ENCODE measurements at places on chromosomes 5 and 9.

DNA sequence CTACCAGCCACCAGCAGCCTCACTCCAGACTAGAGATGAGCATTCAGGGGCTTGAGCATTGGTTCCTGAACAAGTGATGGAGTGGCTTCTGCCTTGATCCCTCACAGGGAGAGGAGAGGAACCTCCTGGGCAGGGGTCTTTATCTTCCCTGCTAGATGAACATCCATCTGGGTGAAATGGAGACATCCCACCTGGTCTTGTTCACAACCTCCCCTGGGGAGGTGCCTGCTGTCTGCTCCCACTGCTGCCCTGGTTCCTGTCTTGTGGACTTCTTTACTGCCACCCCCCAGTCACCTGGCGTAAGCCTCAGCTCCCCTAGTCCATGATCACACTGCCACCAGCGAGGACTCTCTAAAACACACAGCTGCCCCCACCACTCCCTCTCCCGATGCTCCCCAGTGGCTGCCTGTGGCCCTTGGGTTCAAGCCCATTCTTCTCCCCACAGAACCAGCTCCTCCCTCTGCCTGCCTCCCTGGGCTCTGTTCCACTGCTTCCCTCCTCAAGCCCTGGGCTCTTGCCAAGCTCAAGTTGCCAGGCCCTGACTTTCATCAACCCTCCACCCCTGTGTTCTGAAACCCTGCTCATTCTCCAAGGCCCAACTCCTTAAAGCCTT is 51.5 kb downstream of the COL15A1 start:
- no peak for DNase-seq

- no peak for DNase-seq
Observed at GRCh38 chr9:9257999-9258498, 1354.8 kb downstream of the PTPRD start.

GRCh38 chr5:1375871-1376810 is 31.2 kb upstream of the CLPTM1L start:
- no peak for DNase-seq

GRCh38 chr5:68445257-68446069 is 229.9 kb downstream of the PIK3R1 start:
- no peak for DNase-seq

- no peak for DNase-seq
Observed at GRCh38 chr5:172129256-172129910, 58.6 kb downstream of the STK10 start.

DNA sequence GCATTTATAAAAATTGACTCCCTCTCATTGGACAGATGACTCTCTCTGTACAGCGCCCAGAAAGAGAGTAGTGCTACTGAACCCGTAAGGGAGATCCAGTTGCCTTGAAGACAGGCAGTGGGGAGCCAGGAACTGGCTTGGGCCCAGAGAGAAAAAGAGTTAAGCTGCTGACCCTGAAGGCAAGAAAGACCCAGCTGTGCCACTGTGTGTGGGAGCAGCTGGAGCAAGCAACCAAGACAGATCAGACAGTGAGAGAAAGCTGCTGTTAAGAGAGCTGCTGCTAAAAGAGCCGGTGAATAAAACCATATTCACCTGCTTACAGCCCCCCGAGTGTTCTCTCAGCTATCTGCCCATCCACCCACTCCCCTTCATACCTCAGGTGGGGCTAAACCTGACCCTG is 149.7 kb upstream of the ADAMTS16 start:
- DNase-seq, result no peak

- DNase-seq, result no peak
Observed at GRCh38 chr9:77997611-77998284, 33.9 kb downstream of the GNAQ start.

DNA sequence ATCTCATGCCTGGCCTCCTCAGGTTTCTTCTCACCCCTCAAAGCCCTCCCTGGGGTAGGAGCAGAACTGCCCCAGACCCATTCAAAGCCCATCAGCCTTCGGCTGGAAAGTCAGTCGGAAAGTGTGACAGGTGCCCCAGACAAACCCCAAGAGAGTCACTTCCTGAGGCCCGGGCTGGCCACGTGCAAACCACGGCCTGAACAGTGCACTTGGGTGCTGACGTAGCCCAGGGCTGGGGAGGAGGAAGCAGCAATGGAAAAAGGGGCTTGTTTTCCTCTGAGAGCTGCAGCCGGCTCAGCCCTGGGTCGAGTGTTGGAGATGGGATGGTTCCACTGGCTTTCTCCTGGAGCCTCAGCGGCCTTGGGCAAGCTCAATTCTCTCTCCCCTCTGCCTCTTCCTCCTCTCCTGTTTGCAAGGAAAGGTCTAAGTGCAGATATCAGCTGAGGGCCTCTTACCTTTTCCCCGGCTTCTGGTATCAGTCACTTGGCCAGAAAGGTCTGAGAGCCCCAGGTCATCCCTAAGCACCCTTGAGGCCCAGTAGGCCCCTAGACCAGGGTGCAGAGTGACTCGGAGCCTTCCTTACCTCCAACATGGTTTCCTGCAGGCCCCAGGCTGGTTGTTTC is 5.9 kb upstream of the EGR1 start:
- peak; percentile 7 for DNase-seq

GRCh38 chr9:130680836-130681768 is 12.5 kb upstream of the EXOSC2 start:
- peak; percentile 95 for DNase-seq

DNA sequence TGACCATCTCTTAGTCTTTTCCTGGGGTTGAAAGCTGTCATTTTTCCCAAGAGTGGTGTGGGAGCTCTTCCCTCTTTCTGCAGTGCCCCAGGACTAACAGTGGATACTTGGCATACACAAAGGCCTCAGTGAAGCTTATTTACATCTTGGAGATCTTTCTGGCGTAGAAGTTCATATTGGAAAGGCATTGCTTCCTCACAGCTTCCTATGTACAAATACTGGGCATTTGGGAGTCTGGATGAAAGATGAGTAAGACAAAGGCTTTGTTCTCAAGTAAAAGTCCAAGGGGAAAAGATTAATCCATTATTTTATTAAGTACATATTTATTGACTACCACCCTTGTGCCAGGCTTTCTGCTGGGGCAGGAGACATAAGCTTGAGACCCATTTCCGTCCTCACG is 22.0 kb downstream of the MAP3K1 start:
- DNase-seq, result no peak

All from hepatocyte (in vitro differentiated cells).